ENCODE measurements at places on chromosomes 5 and 9.

GRCh38 chr9:23229890-23230317 lies 596.1 kb downstream of the ELAVL2 start:
- DNase-seq, result no peak

- DNase-seq, result no peak
These were observed 842 bp upstream of the ANGPTL2 start for GRCh38 chr9:127123064-127123890.

DNA sequence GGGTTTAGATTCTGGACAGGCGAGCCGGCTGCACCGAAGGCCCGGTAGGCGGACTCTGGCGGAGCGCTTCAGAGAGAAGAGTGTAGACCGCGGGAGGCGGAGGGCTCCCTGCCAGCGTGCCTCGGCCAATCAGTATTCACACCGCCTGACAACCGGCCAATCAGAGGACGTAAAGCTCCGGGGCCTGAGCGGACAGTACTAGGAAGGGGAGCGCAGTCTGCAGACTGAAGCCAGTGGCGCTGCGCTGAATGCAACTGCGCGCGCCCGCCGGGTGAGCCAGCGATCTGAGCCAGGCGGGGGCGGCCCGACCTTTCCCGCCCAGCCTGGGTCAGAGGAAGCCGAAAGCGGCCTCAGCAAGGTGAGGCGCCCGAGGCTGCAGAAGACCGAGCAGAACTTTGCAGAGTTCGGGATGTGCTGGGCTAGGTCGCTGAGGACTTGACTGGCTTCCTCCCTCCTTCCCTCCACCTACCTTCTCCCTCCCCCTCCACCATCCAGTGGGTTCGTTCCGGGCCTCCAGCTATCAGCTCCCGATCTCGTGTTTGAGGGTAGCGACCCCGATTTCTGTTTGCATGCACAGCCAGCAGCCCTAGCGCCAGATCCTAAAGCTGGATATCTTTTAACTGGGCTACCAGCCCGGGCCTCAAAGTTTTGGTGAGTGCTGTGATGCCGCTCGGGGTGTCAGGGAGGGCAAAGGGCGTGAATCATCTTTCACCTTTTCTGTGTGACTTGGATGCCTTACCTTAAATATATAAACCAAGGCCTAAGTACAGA lies at the start of gene DMRT2:
DMRT2 (plus strand) TSS at position 233 of the 771 bp plus-strand sequence. CDS start 1,257 bp downstream, outside the sequence.
- DNase-seq, result no peak

- DNase-seq, result peak; percentile 41
These were observed at the start of gene MARVELD2 for GRCh38 chr5:69414885-69415583. MARVELD2 (plus strand) TSS chr5:69415116; CDS start chr5:69419386, 4,270 bp downstream.

- DNase-seq, result peak; percentile 1
These were observed 49.4 kb downstream of the MEF2C start for GRCh38 chr5:88833371-88834130.

Measured in activated CD4-positive, alpha-beta T cell treated with anti-CD3 and anti-CD28 coated beads, Interleukin-2, amount 50 U/mL, for 1 hour (primary cell).